ENCODE measurements at places on chromosomes 4 and X.
A peak's percentile ranks its signal among the peaks of the same experiment; 100 is the strongest.

DNA sequence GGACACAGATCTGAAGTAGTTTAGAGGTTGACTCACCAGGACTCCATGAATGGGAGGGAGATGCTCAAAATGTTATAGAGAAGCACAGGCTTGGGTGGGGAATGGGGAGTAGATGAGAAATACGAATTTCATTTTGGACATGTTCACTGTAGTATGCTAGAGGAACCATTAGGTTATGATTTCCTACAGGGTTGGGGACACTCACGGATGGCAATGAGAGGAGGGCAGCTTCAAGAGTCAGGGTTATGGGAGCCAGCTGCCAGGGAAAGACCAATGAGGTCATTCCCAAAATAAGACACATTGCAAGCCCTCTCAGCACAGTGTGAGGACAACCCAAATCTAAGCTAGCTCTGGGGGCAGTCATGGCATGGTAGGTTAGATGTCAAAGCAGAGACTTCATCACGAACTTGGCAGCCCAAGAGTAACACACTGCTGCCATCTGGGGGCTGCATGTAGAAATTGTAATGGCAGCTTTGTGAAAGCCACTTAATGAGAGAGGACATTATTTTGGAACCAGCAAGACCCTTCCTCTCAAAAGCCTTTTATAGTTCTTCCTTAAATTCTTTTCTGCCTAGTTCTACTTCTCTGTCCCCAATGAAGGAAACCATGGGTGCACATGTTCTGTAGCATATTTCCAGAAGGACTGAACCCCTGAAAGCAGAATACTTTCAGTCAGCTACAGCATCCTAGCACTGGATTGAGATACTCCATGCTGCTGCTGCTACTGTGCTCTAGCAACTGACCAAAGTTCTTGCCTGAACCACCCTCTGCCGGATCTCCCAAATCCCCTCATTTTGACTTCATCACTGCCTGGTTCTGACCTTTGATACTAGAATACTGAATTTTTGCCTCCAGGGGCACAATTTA lies 16.2 kb upstream of the ZCCHC12 start:
- peak; percentile 47 for DNase-seq

- DNase-seq, result peak; percentile 51
Measured at GRCh38 chrX:78024349-78025059, 55.1 kb upstream of the PGAM4 start.

DNA sequence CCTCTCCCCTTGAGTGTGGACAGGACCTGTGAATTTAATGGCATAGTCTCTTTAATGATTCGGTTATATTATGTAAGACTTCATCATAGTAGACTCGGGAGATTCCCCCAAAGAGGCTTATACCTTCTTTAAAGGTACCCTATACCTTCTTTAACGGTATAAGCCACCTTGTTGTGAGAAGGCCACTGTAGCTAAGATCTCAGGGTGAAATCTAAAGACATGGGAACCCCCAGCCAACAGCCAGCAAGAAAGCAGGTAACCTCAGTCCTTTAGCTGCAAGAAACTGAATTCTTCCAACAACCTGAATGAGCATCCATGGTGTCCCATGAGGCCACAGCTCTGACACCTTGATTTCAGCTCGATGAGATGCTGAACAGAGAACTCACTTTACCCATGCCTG lies 931 bp downstream of the DDX60 start:
- no peak for DNase-seq

- no peak for DNase-seq
Measured at GRCh38 chrX:132909643-132910042, 48.8 kb downstream of the HS6ST2 start.

DNA sequence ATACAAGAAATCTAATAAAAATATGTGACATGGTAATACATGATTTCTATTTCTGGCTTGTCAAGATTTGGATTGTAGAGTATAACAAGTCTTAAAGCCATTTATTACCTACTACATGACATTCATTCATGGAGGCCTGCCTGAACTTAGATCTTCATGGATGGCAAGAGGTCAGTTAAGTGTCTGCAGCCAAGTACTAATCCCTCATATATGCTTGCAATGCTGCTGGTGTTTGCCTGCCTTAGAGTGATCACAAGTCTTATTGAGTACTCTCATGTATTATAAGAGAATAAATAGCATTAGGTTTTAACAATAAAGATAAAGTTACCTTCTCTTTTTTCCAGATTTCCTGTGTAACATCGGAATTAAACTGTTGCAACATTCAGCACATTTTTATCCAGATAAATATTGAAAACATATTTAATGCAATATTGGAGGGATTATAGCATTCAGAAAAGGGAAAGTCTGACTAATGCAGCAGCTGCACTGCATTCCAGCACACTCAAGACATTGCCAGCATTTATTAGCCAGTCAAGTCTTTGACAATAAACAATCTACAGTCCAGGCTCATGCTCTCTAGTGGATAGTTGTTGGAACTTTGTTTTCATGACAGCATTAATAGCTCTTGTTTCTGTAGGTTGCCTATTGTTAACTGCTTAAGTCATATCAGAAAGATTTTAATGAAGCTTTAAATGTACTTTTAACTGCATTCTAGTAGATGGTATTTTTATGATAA lies 737.1 kb downstream of the FAT4 start:
- no peak for DNase-seq

- no peak for DNase-seq
Measured at GRCh38 chr4:139606579-139607501, 50.8 kb upstream of the SETD7 start.

DNA sequence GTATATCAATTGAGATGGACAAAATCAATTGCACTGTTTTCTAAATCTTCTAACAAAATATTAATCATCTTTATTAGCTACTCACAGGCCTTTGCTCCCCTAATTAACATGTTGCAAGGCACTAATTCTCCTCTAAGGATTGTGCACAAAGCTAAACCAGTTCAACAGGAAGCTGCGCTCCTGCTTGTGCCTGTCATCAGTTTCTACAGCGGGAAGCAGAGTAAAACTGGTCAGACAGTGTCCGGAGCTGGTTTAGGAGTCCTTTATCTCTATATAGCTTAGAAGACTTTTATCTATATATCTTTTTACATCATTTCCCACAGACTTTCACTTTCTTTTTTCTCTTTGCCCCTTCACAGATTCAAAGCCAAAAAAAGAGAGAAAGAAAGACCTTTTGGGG lies 79.1 kb downstream of the ELOVL6 start:
- DNase-seq, result peak; percentile 12

DNA sequence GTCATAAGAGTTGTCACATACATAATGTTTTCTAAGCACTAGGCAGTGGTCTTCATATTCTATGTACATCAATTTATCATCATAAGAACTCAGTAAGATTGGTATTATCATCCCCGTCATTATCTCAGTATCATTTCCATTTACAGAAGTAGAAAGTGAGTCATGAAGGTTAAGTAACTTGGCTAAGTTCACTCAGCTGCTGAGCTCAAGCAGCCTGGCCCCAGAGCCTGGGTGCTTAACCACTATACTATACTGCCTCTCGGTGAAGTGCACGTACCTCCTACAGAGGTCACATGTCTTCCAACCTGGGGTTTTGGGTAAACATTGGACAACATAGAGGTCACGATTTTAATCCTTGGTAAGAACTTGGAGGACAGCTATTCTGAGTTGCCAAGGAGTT lies 161.5 kb upstream of the GATB start:
- DNase-seq, result no peak

DNA sequence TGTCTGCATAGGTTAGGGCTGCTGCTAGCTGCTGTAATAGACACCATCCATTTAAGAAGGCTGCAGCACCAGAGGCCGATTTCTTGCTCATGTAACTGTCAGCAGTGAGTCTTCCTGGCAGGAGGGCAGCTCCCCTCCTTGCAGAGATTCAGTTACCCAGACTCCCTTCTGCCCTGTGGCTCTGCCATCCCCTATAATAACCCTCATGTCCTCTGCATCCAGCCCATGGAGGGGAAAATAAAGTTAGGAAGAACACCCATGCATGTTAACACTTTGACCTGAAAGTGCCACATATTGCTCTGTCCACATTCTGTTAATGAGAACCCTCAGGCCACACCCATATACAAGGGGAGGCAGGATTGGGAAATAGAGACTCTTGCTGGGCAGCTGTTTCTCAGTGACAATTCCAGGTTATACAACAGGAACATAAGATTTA lies 5.4 kb downstream of the STBD1 start:
- no peak for DNase-seq

DNA sequence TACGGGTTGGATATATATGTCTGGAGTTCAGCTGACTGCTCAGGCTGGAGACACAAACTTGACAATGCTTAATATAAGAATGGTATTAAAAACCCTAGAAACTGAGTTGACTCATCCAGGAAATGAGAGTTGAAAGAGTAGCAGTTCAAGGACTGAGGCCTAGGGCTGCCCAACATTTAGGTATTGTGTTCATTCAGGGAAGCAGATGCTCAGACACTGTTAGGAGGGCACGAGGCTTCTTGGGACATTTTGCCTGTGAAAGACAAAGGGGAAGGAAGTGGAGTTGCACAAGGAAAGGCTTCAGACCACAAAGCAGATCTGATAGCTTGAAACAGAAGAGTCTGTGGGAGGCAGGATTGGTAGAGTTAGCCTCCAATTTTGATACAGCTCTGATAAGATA lies 52.0 kb upstream of the HS3ST1 start:
- DNase-seq, result no peak

- peak; percentile 30 for DNase-seq
Measured at GRCh38 chr4:173420324-173420752, 21.4 kb upstream of the SCRG1 start.

- no peak for DNase-seq
Measured at GRCh38 chr4:76292730-76293129, 13.8 kb upstream of the STBD1 start.

- DNase-seq, result peak; percentile 69
Measured at GRCh38 chr4:185640811-185641675, 105.7 kb upstream of the PDLIM3 start.

- no peak for DNase-seq
Measured at GRCh38 chr4:7206385-7206784, 14.0 kb downstream of the SORCS2 start.

GRCh38 chr4:43348591-43348990 lies 456.1 kb downstream of the GRXCR1 start:
- DNase-seq, result no peak

DNA sequence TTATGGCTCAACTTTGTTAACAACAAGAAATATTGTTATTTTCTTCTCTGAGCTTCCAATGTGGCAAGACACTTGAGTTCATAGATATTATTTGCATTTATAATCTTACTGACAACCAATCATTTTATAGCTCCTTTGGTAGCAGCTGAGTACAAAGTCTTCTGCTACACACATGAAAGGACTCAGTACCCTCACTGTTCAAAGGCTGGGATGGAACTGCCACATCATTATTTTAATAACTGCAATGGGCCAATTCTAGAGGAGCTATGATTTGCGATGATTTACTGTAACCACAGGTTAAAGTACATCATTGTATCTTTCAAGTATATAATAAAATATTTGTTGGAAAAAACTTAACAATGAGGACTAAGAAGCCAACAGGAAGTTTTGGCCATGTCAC lies 10.9 kb downstream of the MTTP start:
- no peak for DNase-seq

DNA sequence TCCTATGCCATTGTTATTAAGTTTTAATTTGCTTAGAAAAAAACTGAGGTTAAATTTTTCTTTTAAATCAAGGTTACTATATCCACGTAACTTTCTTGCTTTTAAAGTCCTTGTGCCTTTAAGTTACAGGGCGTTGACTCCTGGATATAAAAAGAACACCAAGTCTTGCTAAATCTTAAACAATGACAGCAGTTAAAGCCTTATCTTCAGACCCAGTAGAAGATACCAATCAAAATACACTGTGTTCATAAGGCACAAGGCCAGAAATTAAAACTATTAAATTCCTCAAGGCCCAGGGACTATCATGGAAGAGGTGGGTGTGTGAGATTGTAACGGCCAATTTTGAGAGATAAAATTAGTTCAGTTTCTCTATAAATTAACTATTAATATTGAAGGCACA lies 60.4 kb downstream of the PAGE2 start:
- no peak for DNase-seq

- no peak for DNase-seq
Measured at GRCh38 chrX:129719931-129720530, 18.7 kb upstream of the XPNPEP2 start.

DNA sequence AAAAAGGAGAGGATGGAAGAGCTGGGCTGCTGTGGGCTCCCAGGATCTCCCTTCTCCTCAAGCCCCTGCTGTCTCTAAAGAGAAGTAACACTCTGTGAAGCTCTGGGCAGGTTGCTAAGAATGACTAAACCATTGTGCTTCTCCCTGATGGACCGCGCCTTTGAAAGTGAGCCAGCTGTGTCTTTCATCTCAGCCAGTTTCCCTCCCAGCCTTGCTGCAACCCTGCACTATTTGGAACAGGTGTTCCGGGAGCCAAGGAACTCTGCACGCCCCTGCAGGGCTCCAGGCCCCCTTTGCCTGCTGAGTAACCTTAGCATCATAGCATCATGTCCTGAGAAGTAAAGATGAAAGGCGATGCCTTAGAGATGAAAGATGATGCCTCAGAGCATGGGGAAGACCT lies 39.7 kb downstream of the SMIM20 start:
- no peak for DNase-seq

- no peak for DNase-seq
Measured at GRCh38 chr4:19455196-19455595, 796.5 kb upstream of the SLIT2 start.

DNA sequence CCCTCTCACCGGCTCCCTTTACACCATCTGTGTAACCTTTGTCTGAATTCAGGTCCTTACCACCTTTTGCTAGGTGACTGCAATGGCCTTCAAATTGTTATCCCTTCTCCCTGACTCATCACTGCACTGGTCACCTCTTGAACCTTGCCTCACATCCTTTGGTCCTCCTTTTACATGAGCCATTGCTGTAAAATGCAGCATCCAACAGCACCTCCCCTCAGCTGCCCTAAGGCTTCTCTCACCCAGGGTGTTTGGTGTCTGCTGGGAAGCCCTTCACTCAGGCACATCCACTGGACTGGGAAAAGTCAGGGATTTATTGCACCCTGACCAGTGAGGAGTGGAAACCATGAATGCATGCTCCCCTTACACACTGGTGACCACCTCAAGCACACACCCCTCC lies 192.5 kb upstream of the GATB start:
- no peak for DNase-seq

- peak; percentile 18 for DNase-seq
Measured at GRCh38 chr4:74189331-74190043, 31.6 kb downstream of the MTHFD2L start.

- no peak for DNase-seq
Measured at GRCh38 chr4:8115916-8116315, 42.7 kb downstream of the ABLIM2 start.

DNA sequence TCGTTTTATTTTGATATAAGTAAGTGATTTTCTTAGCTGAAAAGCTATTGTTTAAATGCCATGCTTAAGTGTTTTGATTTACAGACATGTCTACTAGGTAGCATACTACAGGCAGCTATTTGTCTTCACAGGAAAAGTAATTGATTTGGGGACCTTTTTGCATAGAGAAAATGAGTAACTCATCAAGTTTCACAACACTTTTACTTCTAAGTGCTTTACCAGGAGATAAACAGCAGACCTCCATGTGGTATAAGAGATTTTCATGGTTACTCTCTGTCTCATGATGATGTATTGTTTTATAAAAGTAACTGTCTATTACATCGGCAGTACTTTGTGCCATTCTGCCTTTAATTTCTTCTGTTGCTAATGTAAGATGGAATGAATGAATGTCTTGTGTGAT lies 28.7 kb downstream of the RBPJ start:
- no peak for DNase-seq

- DNase-seq, result no peak
Measured at GRCh38 chr4:59195839-59196238, 2004.3 kb upstream of the ADGRL3 start.
